ENCODE measurements at places on chromosomes 2 and 18.

DNA sequence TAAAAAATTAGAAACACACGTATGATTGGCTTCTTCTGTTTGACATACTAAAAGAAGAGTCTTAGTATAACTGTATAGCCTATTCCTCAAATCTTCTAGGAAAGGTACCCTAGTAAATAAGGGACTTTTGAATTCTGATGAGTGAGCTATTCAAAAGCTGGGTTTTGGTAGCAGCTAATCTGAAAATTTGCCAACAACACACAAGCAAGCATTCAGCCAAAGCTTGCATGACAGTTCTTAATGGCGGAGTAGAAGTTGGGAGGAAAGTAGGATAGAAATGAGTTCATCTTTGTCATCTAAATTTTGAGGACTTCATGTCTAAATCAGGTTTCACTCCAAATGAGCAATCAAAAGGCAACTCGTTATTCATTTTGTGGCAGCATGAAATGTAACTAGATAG is 813.0 kb downstream of the MBD2 start:
- no peak for DNase-seq

GRCh38 chr2:60551240-60552077 is 2.0 kb downstream of the BCL11A start:
- DNase-seq: peak; percentile 51

DNA sequence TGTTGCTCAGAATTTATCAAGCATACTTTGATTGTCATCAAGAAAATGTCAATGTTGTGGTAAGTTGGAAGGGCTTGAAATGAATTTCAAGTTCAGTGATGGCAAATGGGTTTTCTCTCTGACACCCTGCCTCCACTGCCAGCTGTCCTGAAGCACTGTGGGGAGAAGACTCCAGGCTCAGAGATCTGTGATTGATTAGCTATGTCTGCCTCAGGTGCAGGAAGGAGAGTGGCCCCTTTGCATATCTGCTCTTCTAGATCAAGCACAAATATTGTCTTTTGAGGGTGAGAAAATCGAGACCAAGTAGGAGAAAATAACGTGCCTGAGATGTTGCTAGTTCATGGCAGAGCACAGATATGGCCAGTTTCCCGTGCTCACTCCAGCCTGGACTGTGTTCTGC is 178.8 kb upstream of the GLI2 start:
- no peak for DNase-seq

DNA sequence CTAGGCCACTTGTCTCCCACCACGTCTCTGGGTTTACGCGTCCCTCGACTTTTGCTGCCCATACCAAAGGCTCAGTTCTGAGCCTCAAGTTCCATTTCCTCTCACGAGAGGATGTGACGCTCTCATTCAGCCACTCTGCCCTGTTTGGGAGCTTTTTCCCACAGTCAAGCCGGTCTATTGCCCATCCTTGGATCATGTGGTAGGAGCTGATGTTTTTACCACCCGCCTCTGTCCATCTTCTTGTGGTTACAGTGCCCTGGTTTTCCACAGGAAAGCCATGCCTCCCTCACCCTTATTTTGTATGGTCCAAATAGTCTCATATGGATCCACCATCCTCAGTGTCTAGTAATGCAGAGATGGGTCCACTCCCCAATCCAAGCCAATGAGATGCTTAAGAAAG is 20.4 kb downstream of the FBXO36 start:
- no peak for DNase-seq

DNA sequence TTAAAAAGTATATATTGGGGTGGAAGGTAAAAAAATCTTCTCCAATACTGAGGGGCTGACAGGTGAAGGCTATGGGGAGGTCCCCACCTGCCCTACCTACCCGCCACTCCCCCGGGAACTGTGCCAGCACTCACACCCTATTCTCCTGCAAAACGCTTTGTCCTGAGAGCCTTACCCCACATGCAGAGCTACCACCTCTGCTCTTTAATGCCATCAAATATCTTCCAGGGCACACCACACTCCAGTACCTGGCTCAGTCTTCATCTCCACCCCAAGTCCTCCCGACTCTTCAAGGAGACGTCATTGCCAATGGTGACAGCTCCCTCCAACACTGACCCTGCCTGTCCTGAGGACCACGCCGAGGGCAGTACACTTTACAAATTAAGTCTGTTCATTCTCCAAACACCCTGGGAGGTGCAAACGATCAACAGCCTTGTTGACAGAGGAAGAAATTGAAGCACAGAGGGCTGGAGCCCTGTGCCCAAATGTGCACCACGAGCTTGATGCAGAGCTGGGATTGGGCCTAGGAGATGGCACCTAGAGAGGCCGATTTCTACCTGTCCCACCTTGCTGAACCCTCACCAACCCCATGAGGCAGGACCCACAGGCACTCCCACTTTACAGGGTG is 6.0 kb upstream of the GPR55 start:
- no peak for DNase-seq

GRCh38 chr2:170739507-170740046 is 24.4 kb downstream of the SP5 start:
- DNase-seq: no peak

DNA sequence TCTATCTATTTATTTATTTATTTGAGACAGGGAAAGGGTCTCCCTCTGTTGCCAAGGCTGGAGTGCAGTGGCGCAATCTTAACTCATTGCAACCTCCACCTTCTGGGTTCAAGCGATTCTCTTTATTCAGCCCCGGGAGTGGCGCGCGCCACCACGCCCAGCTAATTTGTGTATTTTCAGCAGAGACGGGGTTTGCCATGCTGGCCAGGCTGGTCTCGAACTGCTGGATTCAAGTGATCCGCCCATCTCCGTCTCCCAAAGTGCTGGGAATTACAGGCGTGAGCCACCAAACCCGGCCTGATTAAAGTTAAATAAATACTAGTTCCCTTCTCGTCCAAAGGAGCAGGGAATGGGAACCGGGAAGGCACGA is 4.2 kb upstream of the CTDSP1 start:
- no peak for DNase-seq

DNA sequence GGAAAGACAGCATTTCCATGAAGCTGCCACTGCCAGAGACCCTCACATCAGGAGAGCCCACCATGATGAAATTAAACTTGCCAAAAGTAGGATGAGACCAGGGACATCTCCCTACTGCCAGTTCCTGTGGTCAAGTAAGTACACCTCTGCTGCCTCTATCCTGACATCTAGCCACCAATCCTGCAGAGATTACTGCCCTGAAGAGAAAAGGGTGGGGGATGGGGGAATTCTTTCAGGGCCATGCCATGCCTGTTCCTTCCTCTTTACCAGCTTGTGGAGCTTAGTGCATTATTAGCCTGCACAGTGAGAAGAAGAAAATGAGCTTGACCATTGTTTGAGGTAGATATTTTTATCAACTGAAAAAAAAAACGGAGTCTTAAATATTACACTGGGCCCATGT is 397.2 kb upstream of the CDH2 start:
- no peak for DNase-seq

GRCh38 chr2:68290901-68291300 is 28.8 kb downstream of the CNRIP1 start:
- no peak for DNase-seq

- DNase-seq: no peak
Observed at GRCh38 chr2:69584127-69584889, 59.2 kb downstream of the AAK1 start.

DNA sequence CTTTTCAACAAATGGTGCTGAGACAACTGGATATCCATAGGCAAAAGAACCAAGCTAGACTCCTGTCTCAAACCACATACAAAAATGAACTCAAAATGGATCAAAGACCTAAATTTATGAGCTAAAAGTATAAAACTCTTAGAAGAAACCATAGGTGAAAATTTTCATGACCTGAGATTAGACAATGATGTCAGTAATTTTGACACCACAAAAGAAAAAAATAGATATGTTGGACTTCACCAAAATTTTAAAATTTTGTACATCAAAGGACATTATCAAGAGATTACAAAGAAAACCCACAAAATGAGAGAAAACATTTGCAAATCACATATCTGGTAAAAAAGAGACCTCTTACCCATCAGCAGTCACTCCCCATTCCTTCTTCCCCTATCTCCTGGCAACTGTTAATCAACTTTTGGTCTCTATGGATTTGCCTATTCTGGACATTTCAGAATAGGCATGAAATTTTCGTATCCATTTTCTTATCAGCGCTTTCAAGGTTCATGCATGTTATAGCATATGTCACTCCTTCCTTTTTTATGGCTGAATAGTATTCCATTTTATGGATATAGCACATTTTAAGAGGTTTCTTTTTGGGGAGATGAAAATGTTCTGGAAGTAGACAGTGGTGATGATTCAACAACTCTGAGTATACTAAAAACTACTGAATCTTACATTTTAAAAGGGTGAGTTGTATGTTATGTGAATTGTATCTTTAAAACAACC is 43.3 kb downstream of the FAM178B start:
- DNase-seq: no peak

- DNase-seq: no peak
Observed at GRCh38 chr2:68387408-68388350, 22.6 kb downstream of the PLEK start.

GRCh38 chr2:179817181-179817841 is 44.1 kb downstream of the ZNF385B start:
- no peak for DNase-seq

- no peak for DNase-seq
Observed at GRCh38 chr2:152050915-152051314, 47.9 kb downstream of the CACNB4 start.

- DNase-seq: no peak
Observed at GRCh38 chr2:208189069-208189809, 591 bp downstream of the C2orf80 start.

- no peak for DNase-seq
Observed at GRCh38 chr2:159427048-159427447, 140.5 kb upstream of the WDSUB1 start.

GRCh38 chr2:38259311-38259710 is 117.8 kb downstream of the ATL2 start:
- no peak for DNase-seq

DNA sequence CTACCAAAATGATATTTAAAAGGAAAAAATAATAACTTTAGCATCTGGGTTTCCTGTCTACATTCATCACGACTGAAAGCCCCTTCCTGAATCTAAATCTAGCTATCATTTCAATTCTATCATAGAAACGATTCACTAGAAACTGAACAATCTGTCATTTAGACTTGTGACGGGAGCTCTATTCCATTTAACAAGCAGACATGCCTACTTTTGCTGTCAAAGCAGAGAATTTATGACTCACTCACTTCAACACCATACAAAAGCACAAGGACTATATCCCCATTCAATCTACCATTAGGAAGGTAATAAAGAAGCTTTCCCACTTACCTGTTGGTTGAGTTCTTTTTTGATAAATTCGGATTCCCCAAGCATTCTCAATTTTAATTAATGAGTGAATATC is 1072.3 kb downstream of the LRP1B start:
- DNase-seq: no peak

DNA sequence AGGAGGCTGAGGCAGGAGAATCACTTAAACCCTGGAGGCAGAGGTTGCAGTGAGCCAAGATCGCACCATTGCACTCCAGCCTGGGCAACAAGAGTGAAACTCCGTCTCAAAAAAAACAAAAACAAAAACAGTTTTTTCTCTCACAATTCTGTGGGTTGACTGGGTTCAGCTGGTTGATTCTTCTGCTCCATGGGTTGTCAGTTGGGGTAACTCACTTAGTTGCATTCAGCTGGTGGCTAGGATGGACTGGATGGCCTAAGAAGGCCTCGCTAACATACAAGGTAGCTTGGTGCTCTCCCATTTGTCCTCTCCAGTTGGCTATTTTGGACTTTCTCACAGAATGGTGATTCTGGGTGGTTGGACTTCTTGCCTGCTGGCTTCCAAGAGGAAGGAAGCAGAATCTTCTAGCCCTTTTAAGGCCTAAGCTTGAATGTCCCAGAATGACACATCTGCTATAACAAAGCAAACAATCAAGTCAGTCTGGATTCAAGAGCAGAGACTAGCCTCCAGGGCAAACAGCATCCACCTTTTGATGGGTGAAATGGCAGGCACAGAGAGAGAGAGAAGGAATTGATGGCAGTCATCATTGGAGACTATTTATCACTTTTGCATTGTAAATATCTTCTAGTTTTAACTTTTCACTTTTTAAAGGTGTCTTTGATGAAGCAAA is 17.9 kb downstream of the LAMA3 start:
- DNase-seq: no peak

- DNase-seq: no peak
Observed at GRCh38 chr2:15747603-15748471, 156.2 kb downstream of the DDX1 start.

DNA sequence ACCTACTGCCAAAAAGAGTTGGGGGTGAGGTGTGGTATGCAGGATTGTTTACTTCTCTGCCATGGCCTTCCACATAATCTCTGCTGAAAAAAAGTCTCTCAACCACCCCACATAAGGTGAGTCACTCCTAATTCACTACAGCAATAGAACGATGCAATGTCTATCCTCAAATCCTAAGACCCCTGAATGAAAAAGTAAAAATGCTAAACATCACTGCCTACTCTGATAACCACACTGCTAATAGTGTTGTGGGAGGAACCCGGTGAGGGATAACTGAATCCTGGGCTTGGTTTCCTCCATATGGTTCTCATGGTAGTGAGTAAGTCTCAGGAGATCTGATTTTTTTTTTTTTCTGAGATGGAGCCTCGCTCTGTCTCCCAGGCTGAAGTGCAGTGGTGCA is 252.5 kb downstream of the PIEZO2 start:
- DNase-seq: no peak

DNA sequence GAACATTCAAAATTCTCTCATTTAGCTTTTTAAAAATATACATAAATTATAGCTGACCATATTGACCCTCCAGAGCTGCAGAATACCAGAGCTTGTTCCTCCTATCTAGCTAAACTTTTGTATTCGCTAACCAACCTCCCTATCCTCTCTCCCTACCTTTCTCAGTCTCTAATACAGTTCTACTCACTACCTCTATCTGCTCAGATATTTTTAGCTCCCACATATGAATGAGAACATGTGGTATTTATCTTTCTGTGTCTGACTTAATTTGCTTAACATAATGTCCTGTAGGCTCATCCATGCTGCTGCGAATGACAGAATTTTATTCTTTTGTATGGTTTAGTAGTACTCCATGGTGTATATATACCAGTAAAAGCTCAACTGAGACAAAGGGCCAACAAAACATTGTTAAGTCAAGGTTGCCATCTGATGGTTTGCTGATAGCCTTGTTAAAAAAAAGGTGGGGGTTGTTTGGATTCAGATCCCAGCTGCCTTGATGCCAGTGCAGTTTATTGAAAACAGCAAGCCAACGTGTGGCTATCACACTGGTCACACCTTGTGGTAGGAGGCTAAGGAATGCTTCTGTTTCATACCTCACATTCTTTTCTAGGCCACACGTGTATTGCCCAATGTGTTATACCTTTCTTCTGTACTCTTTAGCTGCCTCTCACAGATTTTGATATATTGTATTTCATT is 101.5 kb downstream of the VWA3B start:
- DNase-seq: no peak

DNA sequence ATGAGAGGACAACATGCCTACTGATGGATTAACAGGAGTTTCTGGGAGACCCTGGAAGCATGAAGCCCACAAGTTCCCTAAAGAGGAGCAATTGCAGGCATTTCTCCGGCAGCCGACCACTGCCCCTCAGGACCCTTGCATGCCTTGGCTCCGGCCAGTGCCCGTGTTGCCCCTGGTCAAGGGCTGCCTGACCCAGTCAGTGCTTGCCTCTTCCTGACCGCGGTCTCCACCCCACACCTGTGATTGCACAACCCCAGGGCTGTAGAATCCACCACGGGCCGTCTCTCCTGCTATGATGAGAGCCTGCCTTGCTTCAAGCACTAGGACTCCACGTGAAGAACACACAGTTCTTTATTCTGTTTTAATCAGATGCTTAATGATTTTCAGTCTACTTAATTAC is 127.5 kb downstream of the GLI2 start:
- DNase-seq: no peak
